Mammary epithelial cell (primary cell): ENCODE measurements at places on chromosomes 3 and 15. TPM values are rescaled to one million over a fixed set of nuclear protein-coding genes. Genes with fewer than 3 reads are reported as not detected.

GP5 gene
- total RNA-seq = 0.17 TPM

C3orf85 gene
- not detected for total RNA-seq

WDR93 gene
- 0.17 TPM for total RNA-seq

WDR72 gene
- 1.0 TPM for total RNA-seq

SI gene
- total RNA-seq = not detected in 2 replicates

DPPA4 gene
- not detected in 2 replicates for total RNA-seq
